GM03348 (cell line): ENCODE measurements at places on chromosomes 3 and 15.

- DNase-seq: no peak
These were observed 73.9 kb downstream of the TRIM69 start for GRCh38 chr15:44810237-44810636.

DNA sequence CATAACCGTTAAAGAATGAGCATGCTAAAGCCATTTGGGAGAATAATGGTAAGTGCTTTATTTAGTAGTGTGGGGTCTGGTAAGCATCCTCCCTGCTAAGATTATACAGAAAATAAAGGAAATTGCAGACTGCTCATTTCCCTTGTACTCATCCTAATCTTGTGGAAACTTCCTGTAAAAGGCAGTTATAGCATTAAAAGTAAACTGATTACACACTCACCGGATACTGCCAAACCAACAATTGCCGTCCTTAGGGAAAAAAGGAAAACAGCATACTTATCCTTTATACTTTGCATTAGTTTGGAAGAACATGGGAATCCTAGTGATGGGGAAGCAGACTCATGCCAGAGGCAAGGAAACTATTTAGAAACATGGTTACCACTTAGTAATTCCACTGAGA, 5.3 kb upstream of the SPRED1 start:
- DNase-seq: no peak

GRCh38 chr3:174355505-174355904, 503.6 kb upstream of the NAALADL2 start:
- DNase-seq: peak; percentile 8

GRCh38 chr15:70504299-70504951, 258.9 kb downstream of the UACA start:
- DNase-seq: peak; percentile 76

DNA sequence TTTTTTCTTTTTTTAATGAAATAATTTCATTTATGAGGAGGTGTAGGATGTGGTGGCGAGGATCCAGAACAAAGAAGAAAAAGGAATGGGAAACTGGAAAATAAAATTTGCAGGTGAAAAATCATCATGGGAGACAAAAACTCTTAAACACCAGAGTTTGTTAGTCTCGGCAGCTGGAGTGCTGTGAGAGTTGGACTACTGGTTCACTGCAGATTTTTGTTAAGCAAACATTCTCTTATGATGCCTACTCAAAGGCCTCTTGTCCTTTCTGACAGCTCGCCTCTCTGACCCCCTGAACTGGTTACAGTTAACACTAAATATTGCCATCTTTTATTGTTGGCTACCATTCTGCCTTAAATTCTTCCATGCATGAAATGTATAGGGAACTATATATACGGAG, 152.4 kb upstream of the DPH6 start:
- DNase-seq: no peak

- DNase-seq: peak; percentile 56
These were observed 639 bp downstream of the NIPA1 start for GRCh38 chr15:22786868-22787698.

DNA sequence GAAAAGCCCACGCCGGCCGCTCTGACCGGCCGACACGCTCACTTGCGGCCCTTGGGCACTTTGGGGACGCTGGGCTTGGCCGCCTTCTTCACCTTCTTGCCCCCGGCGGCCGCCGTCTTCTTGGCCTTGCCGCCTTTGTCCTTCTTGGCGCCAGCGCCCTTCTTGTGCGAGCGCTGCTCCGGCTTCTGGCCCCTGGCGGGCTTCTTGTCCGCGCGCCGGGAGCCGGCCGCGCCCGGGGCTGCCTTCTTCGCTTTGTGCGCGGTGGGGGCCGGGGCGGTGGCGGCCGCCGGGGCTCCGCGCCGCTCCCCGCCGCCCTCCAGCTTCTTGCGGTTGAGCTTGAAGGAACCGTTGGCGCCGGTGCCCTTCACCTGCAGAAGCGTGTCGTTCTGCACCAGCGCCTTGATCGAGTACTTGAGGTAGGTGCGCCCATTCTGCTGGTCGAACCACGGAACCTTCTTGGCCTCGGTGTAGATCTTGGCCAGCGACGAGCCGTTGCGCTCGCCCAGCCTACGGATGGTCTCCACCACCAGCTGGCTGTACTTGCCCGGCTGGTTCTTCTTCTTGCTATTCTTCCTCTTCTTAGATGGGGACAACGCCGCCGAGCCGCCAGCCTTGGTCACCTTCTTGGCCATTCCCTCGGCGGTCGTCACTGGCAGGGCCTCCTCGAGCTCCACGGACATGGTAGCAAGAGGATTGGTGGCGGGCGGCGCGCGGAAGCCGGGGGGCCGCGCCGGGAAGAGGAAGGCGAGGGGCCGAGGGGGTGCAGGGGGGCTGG, 36.7 kb downstream of the HMCES start:
- DNase-seq: peak; percentile 61

DNA sequence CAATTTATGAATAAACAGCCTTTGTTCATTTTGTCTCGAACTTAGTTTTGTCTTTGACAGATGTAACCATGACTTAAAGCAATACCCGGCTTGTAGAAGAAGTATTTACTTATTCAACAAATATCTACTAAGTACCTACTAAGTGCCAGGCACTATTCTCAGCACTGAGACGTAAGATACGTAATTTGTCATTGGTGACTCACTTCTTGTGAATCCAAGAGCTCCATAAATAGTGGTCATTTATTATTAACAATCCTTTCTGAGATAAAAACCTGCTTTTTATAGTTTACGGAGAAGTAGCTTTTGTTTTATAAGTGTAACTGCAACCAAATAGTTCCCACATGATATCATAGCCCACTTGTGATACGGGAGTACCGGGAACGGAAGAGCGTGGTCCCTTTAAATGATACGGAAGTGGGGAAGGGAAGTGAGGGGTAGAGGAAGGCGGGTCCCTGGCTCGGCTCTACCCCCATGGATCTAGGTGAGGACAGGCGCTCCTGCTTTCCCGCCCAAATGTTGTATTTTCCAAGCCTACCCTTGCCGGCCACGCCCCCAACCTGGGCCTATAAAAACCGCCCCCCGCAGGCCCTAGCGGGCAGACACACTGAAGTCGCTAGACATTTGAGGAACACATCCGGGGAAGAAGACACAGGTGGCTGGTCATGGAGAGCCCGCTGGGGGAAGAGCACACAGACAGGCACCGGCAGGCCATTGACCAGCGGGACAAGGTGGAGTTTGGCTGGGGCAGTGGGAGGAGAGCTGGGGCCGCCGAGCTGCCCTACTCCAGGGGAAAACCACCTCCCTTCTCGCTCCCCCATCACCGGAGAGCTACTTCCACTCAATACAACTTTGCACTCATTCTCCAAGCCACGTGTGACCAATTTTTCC, at the start of gene SAMMSON:
Gene SAMMSON, plus strand, starts transcription at position 594 of the 888 bp plus-strand sequence.
- DNase-seq: no peak

DNA sequence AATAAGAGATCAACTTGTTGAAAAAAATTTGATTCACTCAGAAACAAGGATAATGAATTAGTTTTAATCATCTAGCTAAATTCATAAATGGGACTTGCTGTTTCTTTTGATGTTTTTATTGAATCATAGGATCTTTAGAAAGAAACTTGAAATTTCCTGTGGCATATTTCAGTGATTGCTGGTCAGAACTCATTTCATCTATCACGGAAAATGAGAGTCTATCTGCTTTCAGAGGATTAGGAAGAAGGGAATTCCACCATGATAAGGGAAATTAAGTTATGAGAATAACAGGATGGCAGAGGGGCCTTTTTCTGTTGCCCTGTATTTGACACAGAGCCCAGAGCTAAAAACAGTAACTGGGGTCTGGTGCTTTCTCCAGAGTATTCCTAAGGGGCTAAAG, 44.9 kb upstream of the CCNL1 start:
- no peak for DNase-seq

DNA sequence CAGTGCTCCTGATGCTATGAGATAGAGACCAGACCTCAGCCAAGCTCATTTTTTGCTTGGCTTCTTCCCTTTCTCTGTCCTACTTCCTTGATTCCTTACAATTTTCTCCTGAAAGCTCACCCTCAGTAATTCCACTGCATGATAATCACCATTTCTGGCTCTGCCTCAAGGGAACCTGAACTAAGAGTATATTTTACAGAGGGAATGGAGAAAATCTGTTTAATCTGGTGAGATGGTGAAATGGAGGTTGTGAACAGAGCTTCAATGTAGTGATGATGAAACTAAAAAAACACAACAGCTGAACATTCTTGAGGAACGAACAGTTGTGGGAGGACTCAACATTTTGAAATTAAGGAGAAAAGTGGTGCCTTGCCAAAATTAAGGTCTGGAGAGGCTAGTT, 16.3 kb downstream of the HHLA2 start:
- DNase-seq: peak; percentile 11

GRCh38 chr3:54536450-54536849, 391.4 kb downstream of the LRTM1 start:
- no peak for DNase-seq

DNA sequence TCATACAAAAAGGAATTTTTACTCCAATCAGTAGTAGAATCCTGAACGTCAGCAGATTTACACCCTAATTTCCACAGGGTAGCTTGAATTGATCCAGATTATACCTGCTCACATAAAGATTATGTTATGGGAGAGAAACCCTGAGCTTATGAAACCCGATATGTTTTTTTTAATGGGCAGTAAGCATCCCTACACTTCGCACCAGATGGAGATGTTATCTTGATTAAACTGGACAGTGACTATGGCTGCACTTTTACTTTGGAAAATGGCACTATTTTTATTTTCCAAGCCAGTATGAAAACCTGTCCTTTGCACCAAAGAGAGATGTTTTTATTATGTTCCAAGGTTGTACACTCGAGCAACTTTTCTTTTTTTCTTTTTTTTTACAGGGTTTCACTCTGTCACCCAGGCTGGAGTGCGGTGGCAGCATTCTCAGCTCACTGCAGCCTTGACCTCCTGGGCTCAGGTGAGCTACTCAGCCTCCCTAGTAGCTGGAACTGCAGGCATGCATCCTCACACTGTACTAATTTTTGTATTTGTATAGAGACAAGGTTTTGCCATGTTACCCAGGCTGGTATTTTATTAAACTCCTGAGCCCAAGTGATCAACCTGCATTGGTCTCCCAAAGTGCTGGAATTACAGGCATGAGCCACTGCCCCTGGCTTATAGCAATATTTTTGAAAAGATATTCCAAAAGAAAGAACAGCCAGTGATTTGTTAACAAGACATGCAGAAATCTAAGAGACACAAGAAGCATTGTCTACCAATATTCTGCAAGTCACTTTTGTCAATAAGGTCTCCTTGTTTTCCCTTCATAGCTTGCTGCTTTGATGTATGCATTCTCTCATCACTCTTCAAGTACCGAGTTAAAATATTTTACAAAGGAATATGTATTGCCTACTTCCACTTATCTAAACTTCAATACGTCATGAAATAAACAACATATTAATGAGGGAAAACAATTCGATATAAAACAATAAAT, 1412.6 kb downstream of the ZPLD1 start:
- no peak for DNase-seq

GRCh38 chr3:152443212-152444023, 174.7 kb downstream of the MBNL1 start:
- DNase-seq: no peak

DNA sequence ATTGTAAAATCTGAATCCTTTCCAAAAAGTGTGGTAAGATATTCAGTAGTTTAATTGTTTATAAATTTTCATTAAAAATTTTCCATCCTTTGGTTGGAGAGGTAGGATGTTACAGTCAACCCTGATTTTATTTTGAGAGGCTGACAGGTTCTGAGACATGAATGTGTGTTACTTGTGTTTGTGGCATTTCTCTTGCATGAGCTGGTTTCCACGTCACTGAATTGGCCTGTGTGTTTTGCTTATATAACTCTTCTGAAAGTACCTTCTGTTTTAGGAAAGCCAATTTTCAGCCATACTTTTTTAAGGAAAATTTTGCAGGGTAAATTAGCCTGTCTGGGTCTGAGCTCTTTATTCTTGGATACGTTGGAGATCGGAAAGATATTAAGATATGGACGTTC, 30.7 kb downstream of the PXYLP1 start:
- peak; percentile 29 for DNase-seq

GRCh38 chr3:105957722-105958121, 88.9 kb upstream of the CBLB start:
- peak; percentile 69 for DNase-seq

DNA sequence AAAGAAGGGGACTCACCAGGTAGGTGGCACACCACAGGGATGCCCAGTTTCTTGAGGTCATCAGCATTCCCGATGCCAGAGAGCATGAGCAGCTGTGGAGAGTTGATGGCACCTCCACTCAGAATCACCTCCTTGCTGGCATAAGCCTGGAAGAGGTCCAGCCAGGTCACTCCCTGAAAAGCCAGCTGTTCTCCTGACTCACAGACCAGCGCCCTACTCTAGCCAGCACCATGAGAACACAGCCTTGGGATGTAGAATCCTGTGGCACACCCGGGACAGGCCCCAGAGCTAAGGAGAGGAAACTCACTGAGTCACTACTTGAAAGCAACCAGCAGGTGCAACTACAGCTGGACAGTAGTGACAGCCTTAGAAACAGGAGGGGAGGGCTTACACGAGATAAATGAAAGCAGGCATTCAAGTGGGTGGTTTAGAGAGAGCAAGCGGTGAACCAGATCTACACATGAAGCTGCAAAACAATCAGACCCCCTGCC, 24.5 kb downstream of the CHDH start:
- DNase-seq: peak; percentile 31

GRCh38 chr3:78919021-78919755, 848.6 kb downstream of the ROBO1 start:
- peak; percentile 71 for DNase-seq

GRCh38 chr3:175399156-175399840, 540.2 kb downstream of the NAALADL2 start:
- no peak for DNase-seq

DNA sequence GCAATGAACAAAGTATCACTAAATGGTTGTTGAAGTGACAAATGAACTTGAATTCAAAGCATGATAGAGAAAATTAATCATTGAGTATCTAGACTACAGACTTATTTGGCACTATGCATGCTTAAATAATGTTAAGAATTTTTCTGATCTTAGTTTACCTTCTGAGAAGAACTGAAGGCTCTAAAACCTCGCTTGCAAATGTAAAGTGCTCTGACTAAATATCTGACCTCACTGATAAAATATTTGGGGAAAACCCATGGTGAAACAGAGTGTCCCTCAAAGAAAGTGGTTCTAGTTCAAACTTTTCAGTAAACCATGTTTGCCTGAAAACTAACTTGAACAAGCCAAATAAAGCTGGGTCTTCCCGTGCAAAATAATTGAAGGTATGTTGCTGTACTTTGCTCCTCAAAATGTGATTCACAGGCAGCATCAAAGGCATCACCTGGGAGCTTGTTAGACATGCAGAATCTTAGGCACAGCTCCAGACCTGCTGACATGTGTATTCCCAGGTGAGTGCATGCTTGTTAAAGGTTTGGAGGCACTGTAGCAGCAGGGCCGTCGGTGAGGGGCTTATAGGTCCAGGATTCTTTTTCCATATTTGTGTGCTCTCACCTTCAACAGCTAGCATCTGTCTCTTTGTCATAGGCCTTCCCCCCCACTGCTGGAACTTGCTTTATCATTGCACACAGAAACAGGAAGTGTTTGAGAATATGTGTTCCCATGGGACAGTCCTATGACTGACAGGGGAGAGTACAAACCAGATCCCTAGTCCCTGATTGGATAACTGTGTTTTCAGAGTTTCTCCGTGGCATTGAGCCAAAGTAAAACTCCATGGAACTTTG, 524.2 kb upstream of the LMCD1 start:
- DNase-seq: no peak

GRCh38 chr3:31081018-31081662, 186.7 kb upstream of the GADL1 start:
- no peak for DNase-seq
